ENCODE measurements at places on chromosomes 5 and 9.

GRCh38 chr9:125043148-125043547, 100.2 kb downstream of the SCAI start:
- DNase-seq: no peak

- DNase-seq: no peak
These were observed 256.0 kb downstream of the GRIA1 start for GRCh38 chr5:153746440-153746839.

- DNase-seq: no peak
These were observed 105.8 kb downstream of the GDA start for GRCh38 chr9:72254901-72255545.

DNA sequence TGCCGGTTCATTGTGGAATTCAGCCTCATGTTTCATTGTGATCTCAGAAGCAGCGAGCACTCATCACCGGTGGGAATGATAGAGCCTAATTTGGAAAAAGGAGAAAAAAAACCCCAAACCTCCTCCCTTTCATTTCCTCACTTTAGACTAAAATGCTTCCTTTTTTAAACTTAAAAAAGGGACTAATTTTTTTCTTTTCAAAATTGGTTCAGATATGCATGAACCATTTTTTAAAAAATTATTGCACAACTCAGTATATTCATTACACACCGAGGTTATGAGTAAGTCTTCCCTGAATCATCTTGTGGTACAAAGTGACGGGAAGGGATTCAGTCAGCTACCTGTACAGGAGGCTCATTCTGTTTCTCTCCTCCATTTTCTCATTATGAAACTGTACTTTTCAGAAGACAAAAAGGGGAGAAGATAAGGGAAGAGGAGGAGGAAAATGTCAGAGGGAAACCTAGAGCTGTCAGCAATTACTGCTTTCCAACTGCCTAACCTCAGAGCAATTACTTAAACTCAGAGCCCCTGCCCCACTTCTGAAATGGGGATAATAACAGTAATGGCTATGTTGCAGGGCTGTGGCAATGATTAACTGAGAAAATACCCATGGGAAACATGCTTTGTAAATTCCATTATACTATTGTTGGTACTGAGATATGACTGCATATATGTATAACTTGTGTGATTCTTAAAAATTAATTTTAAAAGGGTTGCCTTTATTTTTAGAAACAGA, 24.0 kb downstream of the GALNT10 start:
- peak; percentile 63 for DNase-seq

GRCh38 chr9:29126783-29127182, 1553.5 kb upstream of the C9orf72 start:
- no peak for DNase-seq

GRCh38 chr5:178419651-178420050, 170.5 kb downstream of the COL23A1 start:
- DNase-seq: no peak

GRCh38 chr9:134233022-134233421, 68.7 kb upstream of the RNU6ATAC start:
- no peak for DNase-seq

- DNase-seq: no peak
These were observed 161.8 kb downstream of the ICE1 start for GRCh38 chr5:5584236-5584745.

DNA sequence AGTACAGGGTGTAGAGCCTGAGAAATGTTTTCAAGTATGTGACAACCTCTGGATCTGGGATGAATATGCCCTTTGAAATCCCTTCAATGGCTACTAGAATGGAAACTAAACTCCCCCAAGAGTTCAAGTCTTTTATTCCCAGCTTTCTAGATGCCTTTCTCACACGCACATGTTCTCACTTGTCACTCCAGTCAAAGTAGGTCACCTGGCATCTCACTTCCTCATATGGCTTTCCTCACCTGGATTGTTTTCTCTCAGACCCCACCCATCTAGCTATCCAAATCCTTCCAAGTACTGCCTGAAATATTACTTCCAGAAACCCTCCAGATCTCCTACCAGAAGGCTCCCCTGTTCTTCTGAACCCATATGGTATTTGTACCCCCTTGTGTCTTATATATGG, 615.4 kb upstream of the KLF4 start:
- no peak for DNase-seq

- DNase-seq: no peak
These were observed 204.1 kb downstream of the CDH12 start for GRCh38 chr5:22649074-22649473.

DNA sequence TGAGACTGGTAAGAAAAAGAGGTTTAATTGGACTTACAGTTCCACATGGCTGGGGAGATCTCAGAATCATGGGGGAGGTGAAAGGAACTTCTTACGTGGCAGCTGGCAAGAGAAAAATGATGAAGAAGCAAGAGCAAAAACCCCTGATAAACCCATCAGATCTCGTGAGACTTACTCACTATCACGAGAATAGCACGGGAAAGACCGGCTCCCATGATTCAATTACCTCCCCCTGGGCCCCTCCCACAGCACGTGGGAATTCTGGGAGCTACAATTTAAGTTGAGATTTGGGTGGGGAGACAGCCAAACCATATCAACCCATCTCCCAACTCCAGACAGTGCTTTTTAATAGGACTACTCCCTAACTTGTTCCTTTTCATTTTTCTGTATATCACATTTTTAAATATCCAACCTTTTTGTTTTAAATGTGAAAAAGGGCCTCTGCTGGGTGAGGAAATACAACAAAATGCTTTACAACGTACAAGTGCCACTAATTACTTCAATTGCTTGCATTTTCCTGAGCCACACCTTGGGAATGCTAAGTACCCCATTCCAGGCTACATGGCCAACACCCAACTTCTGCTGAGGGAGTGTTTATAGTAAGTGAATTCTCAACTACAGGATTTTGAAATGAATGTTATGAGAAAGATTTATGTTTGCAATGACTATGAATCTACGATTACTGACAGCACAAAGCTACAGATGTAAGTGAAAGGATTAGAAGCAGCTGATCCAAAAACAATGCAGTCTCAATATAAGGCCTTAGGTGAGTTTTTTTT, 294.1 kb upstream of the CD180 start:
- no peak for DNase-seq

- no peak for DNase-seq
These were observed 78.3 kb downstream of the MAN2A1 start for GRCh38 chr5:109767997-109768396.

DNA sequence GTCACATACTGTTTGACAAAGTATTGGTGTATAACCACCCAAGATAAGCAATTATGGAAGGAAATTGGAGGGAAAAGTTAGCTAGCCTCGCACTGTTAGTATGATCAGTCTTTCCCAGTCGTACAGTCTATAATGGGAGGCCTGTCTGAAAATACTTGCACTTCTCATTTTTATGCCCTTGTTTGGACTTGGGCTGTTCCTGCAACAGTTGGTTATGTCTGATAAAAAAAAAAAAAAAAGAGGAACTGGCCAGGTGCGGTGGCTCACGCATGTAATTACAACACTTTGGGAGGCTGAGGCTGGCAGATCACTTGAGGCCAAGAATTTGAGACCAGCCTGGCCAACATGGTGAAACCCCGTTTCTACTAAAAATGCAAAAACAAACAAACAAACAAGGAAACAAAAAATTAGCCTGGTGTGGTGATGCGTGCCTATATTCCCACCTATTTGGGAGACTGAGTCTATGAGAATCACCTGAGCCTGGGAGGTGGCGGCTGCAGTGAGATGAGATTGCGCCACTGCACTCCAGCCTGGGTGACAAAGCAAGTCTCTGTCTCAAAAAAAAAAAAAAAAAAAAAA, 58.3 kb upstream of the ANKRD33B start:
- no peak for DNase-seq

- peak; percentile 49 for DNase-seq
These were observed 68.1 kb downstream of the MEGF10 start for GRCh38 chr5:127358740-127359139.

DNA sequence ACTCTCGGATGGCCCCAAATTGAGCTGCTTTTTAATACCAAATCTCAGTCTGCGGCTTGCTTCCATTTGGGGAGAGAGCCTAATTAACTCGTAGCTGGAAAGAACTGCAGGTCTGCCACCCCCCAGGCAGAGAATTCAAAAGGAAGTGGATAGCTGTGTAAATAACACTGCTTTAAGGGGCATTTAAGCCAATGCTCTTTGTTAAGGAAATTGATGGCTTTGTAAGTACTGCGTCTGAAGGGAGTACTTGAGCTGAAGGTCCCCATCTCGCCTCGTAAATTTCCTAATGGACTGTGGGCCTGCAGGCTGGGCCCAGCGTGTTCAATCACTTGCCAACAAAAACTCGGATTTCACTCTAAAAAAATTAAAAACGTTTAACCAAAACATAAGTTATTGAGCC, 132.7 kb downstream of the PAPPA start:
- DNase-seq: no peak

GRCh38 chr5:58239731-58240130, 220.2 kb downstream of the PLK2 start:
- no peak for DNase-seq

- no peak for DNase-seq
These were observed 414.9 kb downstream of the CYLC2 start for GRCh38 chr9:103410059-103410458.

GRCh38 chr9:8486095-8486494, 686.5 kb upstream of the DMAC1 start:
- no peak for DNase-seq

DNA sequence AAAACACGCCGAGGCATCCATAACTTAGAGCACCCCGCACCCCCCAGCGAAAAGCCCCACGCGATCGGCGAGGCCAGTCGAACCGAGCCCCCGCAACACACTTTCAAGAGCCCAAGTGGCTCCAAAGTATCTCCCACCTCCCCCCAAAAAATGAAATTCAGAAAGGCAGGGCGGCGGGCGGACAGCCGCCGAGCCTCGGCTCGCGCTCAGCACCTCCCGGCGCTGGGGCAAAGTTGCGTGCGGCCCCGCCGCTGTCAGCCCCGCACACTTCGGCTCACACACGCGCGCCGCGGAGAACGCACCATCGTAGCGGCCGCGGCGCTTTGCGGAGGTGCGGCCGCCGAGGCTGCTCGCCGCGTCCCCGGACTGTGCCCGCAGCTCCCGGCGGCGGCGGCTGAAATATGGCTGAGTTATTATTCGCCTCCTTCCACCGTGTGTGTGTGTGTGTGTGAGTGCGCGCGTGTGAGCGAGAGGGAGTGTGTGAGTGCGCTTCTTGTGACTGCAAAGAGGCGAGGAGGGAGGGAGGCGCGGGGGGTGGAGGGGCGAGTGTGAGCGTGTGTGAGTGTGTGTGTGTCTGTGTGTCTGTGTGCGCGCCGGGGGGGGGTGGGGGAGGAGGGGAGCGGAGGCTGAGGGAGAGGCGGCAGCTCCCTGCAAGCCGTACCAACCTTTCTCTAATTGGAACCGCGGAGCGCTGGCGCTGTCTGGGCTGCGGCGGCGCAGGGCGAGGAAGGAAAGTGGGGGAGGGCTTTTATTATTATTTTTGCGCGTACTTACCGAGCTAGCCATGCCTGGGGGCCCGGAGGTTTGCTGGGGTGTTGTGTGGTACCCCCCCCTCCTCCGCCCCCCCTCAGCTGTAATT, 599 bp downstream of the MLLT3 start:
- peak; percentile 66 for DNase-seq

GRCh38 chr5:54229041-54229780, 81.2 kb downstream of the ARL15 start:
- peak; percentile 57 for DNase-seq

GRCh38 chr5:177123789-177124485, 9.6 kb upstream of the NSD1 start:
- no peak for DNase-seq

DNA sequence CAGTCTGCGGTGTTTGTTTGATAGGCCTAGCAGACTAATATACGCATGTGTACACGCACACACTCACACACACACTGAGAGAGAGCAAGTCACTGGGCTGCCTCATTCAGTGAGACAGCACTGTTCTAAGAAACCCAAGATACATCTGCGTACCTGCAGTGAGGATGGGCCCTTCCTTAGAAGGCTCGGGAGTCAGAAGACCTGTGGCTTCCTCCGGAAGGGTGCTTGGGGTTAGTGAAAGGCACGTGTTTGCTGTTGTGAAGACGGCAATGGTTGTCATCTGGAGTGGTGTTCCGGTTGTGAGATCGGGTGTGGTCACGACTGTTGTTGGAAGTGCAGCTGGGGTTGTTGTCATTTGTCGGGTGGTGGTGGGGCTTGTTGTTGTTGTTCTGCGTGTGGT, 11.7 kb downstream of the TIMD4 start:
- no peak for DNase-seq

DNA sequence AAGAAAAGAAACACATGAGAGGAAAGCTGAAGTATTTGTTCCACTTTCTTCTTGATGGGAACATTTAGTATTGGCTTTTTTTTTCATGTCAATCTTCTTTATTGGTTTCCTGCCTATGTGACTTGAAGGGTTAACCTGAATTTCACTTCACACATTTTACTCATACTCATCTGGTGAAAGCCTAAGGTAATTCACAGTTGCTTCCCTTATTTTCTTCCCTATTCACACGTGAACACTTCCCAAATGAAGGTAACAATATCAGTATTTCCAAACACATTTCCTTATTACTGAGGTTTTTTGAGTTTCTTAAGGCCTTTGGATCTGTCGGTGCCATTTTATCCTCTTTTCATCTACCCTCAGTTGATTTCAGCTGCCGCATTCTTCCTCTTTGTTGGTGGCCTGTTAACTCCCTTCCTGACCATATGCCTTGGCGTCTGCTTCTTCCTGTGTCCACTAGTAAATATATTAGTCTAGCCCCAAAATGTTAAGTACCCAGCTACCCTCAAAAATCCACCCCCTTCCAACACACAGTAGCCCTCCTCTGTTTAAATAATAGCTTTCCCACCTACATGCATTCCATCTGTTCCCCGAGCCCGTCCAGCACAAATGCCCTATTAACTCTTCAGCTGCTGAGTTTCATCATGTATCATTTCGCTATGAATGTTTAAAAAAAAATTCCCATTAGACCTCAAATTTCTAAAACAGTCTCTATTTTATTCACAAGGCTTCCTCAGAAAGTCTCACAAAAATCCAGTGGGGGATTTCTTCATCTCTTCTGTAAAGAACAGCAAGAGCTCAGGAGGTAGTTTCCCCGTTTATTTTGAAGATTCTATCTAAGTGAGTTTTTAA, 97.3 kb downstream of the USP20 start:
- peak; percentile 41 for DNase-seq

DNA sequence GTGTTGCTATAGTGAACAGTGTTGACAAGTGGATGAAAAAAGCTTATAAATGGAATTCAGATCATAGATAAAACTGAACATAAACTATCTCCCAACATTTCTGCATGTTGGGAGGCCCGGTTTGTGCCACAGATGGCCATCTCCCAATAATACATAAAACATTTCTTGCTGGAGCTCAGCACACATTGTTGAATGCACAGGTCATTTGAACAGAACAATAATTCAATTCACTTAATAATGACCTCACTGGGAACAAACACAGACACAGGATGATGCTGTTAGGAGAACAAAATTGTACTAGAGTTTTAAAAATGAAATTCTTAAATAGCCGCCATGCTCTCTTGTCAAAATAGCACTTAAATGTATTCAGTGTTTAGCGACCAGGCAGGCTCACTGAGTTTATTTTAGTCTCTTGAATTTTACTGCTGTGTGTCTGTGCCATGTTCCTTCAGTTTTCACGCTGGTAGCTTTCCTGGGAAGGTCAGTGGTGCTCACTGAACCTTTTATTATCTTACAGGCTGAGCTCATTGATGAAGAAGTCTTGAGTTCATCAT, 85.0 kb upstream of the SSBP2 start:
- no peak for DNase-seq
